ENCODE measurements at places on chromosomes 12 and 14.

GRCh38 chr12:131221061-131221956, 267.6 kb downstream of the ADGRD1 start:
- no peak for DNase-seq

DNA sequence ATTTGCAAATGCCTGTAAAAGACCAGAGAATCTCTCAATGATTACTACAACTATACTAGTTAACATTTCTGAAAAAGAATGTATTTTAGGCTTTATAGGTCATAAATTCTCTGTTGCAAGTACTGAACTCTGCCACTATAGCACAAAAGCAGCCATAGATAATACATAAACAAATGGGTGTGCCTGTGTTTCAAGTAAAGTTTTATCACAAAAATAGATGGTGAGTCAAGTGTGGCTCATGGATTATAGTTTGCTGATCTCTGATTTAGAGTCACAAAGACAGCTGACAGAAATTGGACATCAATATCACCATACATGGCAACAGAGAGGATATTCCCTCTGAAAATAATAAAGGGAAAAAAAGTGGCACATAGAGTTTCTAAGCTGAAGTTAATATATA, 68.1 kb downstream of the FSCB start:
- DNase-seq = no peak

- DNase-seq = no peak
Measured at GRCh38 chr14:35402323-35403113, 2.0 kb downstream of the NFKBIA start.

DNA sequence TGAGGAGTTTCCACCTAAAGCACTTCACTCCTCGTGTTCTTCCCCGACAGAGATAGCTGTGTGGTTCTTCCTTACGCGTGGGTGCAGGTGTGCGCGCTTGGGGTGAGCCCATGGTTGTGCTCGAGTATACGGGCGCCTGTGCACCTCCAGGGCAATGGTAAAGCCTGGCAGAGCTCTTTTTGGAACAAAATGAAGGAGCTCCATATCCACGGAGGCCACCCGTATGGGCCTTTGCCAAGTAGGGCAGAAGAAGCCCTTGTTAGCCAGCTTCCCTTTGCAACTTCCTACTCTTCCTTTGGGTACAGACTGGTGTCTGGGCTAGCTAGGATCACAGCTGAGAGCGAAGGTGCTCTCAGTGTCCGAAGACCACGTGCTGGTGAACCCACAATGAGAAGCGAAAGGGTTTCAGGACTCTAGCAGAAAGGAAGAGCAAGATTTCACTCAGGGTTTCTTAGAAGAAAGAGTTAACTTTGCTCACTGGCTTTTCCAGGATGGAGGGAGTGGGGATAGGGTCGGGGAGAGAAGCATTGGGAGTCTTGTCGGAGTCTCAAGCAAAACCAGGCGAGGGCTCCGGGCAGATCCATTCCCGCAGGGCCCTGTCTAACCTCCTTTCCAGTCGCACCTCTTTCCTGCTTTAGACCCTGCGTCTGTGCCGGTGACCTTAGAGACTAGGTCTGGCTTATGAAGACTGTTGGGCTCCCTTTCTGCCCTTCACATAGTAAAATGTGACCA, 960 bp upstream of the LRFN5 start:
- DNase-seq = peak; percentile 71

GRCh38 chr12:96205908-96206307, 11.7 kb downstream of the ELK3 start:
- DNase-seq = no peak

DNA sequence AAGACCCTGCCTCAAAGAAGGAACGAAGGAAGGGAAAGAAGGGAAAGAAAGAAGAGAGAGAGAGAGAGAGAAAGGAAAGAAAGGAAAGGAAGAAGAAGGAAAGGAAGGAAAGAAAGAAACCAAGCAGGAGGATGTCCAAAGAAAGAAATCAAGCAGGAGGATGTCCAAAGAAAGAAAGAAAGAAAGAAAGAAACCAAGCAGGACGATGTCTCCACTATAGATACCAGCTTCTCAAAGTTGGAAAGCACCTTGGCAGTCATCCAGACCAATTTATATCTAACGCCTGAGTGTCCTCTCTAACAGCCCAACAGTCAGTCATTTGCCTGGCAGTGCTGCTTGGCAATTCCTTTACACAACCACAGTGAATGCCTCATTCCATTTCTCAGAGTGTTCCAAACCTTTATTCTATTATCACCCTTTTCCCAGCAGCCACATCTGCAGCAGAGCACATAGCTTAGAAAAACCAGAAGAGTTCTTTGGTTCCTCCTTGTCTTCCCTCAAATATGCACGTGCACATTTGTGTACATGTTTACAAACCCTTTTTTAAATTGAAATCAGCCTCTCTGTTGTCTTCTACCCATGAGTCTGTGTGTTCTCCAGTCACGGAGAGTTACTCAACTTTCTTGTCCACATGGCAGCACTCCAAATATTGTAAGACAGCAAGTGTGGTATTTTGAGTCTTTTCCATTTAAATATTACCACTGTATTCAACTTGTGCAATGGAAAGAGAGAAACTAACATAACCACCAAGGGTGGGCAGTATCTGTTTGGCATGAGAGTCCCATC, 138.4 kb downstream of the STXBP6 start:
- DNase-seq = no peak

DNA sequence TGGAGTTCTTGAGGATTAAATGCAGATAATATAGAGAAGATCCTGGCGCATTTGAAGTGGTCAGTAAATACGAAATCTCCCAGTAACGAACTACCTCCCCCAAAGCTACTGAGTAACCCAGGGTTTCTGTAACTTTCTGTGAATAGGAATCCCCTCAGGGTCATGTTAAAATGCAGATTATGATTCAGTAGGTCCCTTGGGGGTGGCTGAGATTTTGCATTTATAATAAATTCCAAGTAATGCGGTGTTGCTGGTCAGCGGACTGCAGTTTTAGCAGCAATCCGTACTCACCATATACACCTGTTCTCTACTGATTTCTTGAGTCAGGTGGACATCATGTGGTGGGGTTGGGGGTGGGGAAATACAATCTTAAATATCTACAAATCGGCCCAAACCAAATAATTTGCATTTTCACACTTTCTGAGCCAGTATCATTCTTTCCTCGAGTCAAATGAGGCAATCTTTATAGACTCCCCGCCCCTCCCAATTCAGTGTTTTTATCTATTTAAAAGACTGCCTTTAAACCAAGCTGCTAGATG, 868 bp downstream of the SPATA7 start:
- DNase-seq = no peak

DNA sequence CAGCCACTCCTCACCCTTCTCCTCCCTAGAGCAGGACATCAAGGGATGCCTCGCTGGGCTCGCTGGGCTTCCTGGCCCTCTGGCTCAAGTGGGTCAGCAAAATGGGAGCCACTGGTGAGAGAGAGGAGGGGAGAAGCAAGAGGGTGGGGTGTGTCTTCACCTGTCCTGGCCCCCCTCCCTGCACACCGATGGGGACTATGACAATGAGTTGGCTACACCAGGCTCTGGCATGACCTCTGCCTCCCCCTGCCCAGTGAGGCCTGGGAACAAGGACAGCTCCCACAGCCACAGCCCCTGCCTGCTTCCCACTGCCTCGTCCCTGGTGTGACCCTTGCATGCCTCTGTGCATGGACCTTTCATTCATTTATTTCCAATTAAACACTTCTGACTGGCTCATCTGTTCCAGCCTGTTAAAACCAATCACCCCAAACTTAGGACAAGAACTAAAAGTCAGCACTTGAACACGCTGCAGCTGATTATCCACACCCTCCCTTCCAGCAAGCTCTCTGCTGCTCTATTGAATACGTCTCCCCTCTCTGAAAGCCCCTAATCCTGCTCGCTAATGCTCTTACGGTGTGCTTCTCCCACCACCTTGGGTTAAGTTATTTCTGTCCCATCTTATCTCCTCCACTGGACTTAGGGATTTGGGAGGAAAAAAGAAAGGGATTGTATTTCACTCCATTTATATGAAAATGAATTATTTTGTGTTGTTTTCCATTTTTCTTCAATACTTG, 5.8 kb upstream of the PPP2R5C start:
- no peak for DNase-seq

GRCh38 chr12:104582739-104583138, 126.0 kb downstream of the CHST11 start:
- DNase-seq = no peak

GRCh38 chr14:89720741-89721729, 233.5 kb downstream of the EFCAB11 start:
- DNase-seq = no peak

GRCh38 chr14:59161561-59162175, 26.8 kb upstream of the DAAM1 start:
- peak; percentile 59 for DNase-seq

GRCh38 chr14:94581127-94581999, at the start of gene SERPINA5:
Gene SERPINA5 (plus strand): TSS chr14:94581426. CDS start chr14:94587363, 5,937 bp downstream.
- DNase-seq = no peak

- no peak for DNase-seq
Measured at GRCh38 chr12:51905471-51906429, 1.6 kb upstream of the ACVRL1 start.

- no peak for DNase-seq
Measured at GRCh38 chr14:67710209-67710608, 8.5 kb downstream of the RDH12 start.

GRCh38 chr12:92438641-92439419, 264.0 kb upstream of the PLEKHG7 start:
- no peak for DNase-seq

- no peak for DNase-seq
Measured at GRCh38 chr14:81289516-81289915, 68.8 kb upstream of the GTF2A1 start.

- peak; percentile 53 for DNase-seq
Measured at GRCh38 chr12:1644534-1645438, 15.8 kb downstream of the WNT5B start.

Data from NCI-H524 treated with DMSO at 0.1 percent for 48 hours (cell line).